ENCODE measurements at places on chromosomes 2 and 18.

- no peak for DNase-seq
Measured at GRCh38 chr18:67417864-67418523, 98.5 kb downstream of the DSEL start.

GRCh38 chr2:154125891-154126290 lies 254.2 kb downstream of the GALNT13 start:
- DNase-seq, result no peak

DNA sequence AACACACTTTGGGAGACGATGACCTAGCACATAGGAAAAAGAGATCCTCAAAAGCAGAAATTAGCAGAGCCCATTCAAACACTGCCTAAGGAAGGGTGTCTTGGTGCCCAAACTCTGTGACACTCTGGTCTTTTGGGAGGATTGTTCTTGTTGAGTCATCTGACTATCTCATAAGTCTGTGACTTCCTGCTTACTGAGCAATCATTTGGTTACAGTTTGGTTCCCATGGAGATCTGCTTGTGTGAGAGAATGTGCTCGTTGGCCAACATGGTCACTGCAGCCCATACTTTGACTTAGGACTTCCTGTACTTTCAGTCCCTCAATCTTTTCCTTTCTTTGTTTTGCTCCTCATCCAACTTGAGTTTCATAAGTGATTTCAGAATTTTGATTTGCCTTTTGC lies 602.9 kb downstream of the NYAP2 start:
- no peak for DNase-seq

- DNase-seq, result no peak
Measured at GRCh38 chr2:237307474-237307873, 106.5 kb downstream of the COL6A3 start.

DNA sequence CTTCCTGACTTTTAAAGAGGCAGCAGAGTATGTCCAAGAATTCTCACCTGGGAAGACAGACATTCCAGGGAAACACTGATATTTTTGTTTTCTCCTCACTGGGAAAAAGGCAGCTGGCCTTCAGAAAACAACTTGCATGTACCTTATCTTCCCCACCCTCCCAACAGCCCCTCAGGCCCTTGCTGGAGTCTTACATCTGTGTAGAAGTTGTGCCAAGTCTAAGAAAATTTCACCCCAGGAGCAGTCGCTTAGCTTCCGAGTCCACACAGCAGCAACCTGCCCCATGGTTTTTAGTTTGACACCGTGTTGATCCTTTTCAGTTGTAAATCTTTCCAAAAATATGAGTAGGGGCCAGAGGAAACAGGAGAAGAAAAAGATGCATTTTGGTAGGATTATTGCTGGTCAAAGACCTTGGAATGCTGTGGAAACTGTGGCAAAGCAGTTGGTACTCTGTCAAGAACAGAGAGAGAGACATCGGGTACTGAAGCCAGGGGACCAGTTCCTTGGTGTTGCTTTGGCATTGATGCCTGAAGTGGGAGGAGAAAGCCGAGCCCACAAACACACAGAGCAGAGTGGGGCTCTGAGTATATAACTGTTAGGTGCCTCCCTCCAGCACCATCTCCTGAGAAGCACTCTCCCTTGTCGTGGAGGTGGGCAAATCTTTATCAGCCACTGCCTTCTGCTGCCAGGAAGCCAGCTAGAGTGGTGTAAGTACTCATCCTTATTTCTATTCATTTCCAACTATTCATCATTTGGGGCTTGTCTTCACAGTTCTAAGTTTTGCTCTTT lies at the start of gene SLC14A1:
Gene SLC14A1, plus strand, starts transcription at position 615 of the 789 bp plus-strand sequence. CDS start 6,140 bp downstream, outside the sequence.
- no peak for DNase-seq

- no peak for DNase-seq
Measured at GRCh38 chr2:215437614-215438013, 1.7 kb upstream of the FN1 start.

- peak; percentile 15 for DNase-seq
Measured at GRCh38 chr18:6509417-6509816, 94.7 kb upstream of the L3MBTL4 start.

GRCh38 chr18:21571772-21572171 lies 28.7 kb downstream of the ESCO1 start:
- no peak for DNase-seq

GRCh38 chr2:182182436-182182835 lies 196.8 kb downstream of the PPP1R1C start:
- DNase-seq, result no peak

- no peak for DNase-seq
Measured at GRCh38 chr2:168363347-168364092, 92.6 kb upstream of the CERS6 start.

DNA sequence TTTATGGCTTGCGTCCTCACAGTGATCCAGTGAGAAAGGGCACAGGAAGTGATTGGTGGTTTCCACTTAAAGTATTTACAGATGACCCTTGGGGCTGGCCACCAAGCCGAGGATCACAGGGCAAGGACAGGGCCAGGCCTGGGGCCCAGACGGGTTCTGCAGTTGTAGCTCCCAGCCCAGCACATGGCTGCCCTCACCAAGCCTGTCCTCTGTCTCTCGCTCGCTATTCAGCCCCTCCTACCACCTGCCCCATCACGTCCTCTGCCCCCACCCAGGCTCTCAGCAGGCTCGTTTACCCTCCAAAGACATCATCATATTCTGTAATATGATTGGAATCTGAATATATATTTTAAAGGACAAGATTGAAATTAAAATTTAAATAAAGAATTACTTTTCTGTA lies 246.0 kb downstream of the KLHL29 start:
- DNase-seq, result no peak

DNA sequence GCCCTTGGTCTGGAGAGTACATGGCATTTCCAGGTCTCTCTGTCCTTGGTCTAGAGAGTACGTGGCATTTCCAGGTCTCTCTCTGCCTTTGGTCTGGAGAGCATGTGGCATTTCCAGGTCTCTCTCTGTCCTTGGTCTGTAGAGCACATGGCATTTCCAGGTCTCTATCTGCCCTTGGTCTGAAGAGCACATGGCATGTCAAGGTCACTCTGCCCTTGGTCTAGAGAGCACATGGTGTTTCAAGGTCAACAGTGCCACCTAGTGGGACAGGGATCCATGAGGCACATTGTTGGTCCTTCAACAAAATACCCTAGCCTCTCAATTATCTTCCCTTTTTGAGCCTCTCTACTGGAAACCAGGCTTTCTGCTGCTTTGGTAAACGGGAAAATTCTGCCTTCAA lies 250.2 kb downstream of the OTX1 start:
- DNase-seq, result no peak

DNA sequence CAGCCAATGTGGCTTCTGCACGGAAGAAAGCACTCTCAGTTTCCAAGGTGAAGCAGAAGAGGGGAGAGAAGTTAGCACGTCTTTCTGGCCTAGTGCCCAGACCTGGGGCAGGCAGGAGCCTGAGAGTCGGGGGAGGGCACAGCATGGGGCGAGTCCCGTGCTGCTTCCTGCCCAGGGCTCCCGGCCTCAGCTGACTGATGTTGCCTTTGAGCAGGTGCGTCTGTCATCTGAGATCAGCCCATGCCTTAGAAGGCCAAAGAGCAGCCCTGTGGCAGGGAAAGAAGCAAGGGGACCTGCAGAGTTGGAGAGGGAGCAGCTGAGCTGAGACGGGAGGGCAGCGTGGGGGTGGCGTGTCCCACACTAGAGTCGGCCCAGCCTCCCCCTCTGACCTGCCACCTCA lies 3.3 kb downstream of the KCNIP3 start:
- DNase-seq, result peak; percentile 87

DNA sequence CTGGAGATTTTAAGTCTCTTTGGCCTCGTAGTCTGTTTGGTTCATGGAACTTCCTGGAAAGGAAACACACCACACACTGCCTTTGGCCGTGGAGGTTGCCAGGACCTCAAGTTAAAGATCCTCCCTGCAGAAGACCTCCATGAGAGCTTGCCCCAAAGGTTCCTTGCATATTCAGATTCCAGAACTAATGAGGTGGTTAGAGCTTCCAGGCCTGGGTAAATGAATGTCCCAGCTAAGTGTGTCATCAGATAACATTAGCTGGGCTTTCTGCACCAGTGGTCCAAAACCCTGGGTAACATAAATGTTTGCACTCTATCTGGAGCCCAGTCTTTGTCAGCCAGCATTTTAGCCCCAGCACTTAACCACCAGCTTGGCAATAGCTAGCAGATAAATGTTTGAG lies 122.1 kb upstream of the EML6 start:
- DNase-seq, result no peak

DNA sequence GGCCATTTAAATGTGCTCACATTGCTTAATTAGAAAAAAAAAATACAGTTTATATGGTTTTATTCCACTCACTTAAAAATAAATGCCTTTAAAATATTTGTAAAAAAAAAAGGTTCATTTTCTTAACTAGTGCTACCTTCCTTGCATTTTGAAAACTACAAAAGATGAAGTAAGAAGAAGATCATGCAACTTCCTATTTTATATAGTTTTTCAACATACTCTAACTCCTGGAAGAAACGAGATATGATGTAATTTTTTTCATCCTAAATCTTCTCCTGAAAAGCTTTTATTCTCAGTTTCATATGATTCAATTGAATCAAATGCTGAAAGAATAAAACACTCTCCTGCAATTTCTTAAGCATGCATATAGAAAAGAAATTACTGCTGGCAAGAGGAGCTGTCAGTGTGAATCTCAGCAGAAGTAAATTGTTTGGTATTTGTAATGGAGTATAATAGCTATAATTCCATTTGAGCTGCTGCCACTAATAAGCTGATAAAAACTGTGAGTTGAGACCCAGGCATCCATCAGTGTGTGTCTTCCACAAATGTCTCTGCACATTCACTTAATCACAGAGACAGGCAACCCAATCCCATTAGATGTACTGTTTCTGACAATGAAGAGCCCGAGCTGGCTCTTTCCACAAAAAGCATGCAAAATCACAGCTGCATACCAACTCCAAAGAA lies 3.7 kb downstream of the FTCDNL1 start:
- no peak for DNase-seq

- no peak for DNase-seq
Measured at GRCh38 chr2:84830095-84830494, 50.8 kb downstream of the TRABD2A start.

GRCh38 chr2:95005726-95006125 lies 19.8 kb upstream of the MAL start:
- no peak for DNase-seq

DNA sequence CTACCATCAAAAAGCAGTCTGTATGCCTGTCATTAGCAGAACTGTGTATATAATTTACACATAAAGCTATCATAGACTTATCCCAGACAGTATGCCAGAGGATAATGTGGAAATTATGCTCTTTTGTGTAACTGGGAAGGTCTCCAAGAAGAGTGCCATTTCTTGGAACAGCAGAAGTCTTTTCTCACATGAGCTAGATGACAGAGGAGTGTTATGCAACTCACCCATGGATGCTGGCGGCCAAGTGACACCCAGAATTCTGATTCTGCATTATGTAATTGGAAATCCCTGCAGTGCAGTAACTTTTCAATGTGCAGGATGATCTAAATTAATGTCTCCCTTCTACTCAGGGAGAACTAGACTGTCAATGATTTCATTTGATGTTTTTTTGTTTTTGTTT lies 160.0 kb downstream of the UBE2E3 start:
- no peak for DNase-seq

GRCh38 chr2:45585267-45585861 lies 25.7 kb downstream of the SRBD1 start:
- DNase-seq, result no peak
